ENCODE measurements at places on chromosomes 6 and 20. TPM values are rescaled to one million over a fixed set of nuclear protein-coding genes. Genes with fewer than 3 reads are reported as not detected.

- no peak for ATAC-seq
These were observed 88.6 kb upstream of the CDYL start for GRCh38 chr6:4687656-4687988.

CLDN20 gene
- total RNA-seq = not detected

PLN gene
- 0.52 TPM for total RNA-seq

DNA sequence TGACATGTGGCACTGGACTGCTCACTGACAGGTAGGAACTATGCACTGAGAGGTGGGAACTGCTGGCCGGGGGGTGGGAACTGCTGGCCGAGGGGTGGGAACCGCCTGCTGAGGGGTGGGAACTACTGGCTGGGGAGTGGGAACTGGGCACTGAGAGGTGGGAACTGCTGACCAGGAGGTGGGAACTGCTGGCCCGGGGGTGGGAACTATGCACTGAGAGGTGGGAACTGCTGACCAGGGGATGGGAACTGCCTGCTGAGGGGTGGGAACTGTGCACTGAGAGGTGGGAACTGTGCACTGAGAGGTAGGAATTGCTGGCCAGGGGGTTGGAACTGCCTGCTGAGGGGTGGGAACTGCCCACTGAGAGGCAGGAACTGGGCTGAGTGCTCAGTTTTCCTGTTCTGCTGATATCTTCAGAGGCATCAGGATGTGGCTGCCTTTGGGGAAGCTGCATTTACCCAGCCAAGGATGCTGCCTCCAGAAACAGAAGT, 90.2 kb downstream of the THBS2 start:
- ATAC-seq = no peak

PI16 gene
- total RNA-seq = 1.8 TPM

- no peak for ATAC-seq
These were observed 45.2 kb downstream of the DSTN start for GRCh38 chr20:17614812-17615644.

GNAS-AS1 gene
- total RNA-seq = 1.0 TPM

- ATAC-seq = no peak
These were observed 367.0 kb upstream of the MARCKS start for GRCh38 chr6:113489952-113490746.

SLC44A4 gene
- 0.39 TPM for total RNA-seq

Measured in activated T-helper 17 cell treated with anti-CD3 and anti-CD28 coated beads, Interleukin-2, amount 50 U/mL, for 72 hours (primary cell).